ENCODE measurements at places on chromosomes 2 and 18.

- DNase-seq: no peak
Observed at GRCh38 chr2:182973441-182974352, 64.6 kb downstream of the NCKAP1 start.

- no peak for DNase-seq
Observed at GRCh38 chr2:164178835-164179465, 442.3 kb downstream of the GRB14 start.

- no peak for DNase-seq
Observed at GRCh38 chr2:26561918-26562810, 79.0 kb downstream of the CIB4 start.

DNA sequence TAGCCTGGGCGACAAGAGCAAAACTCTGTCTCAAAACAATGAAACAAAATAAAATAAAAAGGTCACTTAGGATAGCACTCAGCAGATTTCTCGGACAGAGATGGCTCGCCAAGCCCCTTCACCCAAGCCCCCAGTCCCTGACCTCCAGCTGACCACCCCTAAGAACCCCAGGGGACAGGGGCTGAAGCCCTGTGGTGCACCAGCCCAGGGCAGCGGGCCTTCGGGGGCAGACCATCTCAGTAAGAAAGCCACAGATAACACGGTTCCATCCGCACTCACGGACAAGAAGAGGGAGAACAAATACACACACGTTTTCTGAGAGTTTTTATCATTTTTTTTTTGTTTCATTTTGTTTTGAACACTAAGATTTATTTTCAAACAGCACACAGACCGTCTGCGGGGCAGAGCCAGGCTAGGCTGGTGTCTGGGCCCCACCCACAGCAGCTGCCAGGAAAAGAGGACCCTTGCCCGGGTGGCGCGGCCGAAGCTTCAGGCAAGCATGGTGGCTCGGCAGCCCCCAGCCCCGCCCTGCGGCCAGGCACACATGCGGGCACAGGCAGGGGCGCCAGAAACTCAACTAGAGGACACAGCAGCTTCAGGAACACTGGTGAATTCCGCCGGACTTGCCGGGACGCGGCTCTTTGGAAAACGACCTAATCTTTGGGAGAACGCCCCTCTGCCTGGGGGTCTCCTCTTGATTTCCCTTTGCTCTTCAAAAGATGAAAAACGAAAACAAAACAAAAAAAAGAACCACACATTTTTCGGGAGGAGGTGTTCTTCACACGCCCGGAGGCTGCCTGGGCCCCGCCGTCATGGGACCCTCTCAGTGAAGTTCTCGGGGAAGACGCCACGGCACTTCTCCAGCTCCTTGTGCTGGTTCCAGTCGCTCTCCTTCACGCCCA lies 59.0 kb downstream of the BIN1 start:
- no peak for DNase-seq

DNA sequence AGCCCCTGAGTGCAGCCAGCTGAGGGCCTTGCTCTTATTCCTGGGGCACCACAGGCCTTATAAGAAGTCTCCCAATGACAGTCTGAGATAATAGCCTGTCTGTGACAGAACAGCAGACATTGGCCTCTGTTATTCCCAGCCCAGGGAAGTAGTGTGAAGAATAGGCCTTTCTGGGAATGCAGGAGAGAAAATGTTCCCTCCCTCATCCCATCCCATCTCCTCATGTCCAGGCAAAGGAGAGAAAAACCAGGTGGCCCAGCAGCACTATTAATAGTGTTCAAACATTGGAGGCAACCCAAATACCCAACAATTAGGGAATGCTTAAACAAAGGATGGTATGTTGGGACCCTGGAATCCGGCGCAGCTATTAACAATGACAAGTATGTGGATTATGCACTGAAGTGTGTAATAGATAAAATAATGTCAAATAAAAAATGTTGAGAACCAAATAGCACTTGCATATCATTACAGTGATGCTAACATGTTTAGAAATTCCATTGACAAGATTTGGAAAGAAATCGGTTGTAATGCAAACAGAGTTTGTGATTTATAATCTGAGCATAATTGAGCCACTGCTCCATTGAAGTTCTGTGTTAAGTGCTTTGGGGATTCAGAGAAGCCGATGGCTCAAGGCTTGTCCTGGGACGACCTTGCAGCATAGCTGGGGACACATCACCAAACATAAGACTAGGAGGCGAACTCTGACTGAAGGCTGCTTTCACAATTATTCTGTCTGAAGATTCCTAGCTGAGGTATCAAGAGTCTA lies 69.3 kb downstream of the LBH start:
- DNase-seq: no peak

DNA sequence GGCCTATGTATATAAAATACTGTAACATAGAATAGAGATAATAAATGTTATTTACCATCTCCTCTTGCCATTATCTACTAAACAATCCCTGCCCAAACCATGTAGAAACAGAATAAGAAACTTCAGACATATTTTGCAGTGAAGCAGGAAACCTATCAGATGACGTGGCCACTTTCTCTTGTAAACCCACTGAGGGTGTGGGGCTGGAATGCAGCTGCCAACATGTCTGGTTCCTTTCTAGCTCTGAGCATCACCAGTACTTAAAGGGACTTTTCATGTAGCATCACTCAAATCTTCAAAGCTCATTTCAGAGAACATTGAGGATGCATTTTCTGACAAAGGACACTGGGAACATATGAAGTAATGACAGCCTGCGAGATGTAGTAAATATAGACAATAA lies 251.8 kb downstream of the LPIN1 start:
- no peak for DNase-seq

DNA sequence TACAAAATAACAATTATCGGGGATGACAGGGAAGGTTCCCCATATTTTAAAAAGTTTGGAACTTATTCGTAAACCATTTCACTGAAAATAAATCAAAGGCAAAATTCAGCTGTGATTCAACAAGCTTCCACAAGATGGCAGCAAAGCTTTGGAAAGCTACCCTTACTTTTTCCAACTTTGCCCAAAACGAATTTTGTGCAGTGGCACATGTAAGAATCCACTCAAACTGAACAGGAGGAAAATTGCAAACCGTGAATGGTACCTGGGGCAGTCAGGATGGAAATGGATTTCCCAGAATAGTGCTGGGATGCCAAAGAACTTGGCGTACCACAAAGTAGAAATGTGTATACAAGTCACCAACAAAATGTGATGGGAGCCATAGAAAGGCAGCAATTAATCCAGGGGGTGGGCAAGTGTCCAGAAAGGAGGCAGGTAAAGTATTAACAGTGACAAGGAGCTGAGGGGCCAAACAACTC lies 10.7 kb downstream of the RPL31 start:
- peak; percentile 50 for DNase-seq

DNA sequence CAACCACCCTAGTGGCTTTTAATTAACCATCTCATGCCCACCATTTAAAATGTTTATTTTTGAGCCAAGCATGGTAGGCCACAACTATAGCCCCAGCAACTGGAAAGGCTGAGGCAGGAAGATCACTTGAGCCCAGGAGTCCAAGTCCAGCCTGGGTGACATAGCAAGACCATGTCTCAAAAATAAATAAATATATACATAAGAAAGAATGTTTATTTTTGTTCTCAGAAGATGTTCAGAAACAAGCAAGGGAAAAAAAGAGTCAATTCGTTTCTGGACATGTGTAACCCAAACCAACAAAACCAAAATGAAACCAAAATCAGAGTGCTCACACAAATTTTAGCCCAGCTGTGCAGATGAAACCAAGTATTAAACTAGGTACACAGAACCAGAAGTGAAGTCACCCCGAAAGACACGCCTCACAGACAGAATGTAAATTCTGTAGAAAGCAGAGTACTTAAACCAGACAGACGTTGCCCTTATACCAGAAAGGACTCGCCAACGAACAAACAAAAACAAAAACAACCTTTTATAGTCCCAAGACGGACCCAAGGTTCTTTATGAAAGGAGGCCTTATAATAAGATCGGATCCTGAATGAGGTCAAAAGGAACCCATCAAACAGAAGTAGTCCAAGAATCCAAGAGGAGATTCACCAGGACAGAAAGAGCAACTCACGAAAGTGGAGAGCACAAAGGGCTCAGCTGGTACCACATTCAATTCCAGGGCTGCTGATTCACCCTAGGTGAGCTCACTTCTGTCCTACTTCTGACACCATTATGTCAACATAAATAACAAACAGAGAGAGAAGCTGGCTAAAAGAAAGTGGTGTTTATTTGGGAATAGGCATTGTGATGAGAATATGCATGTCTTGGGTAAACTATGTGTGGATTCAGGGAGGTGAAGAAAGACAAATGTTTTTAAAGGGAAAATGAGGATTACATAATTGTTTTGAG lies 31.8 kb upstream of the MTCL1 start:
- DNase-seq: no peak

GRCh38 chr2:142722569-142722968 lies 154.9 kb upstream of the KYNU start:
- DNase-seq: no peak

- DNase-seq: peak; percentile 49
Observed at GRCh38 chr2:169828141-169828811, 1.0 kb downstream of the UBR3 start.

DNA sequence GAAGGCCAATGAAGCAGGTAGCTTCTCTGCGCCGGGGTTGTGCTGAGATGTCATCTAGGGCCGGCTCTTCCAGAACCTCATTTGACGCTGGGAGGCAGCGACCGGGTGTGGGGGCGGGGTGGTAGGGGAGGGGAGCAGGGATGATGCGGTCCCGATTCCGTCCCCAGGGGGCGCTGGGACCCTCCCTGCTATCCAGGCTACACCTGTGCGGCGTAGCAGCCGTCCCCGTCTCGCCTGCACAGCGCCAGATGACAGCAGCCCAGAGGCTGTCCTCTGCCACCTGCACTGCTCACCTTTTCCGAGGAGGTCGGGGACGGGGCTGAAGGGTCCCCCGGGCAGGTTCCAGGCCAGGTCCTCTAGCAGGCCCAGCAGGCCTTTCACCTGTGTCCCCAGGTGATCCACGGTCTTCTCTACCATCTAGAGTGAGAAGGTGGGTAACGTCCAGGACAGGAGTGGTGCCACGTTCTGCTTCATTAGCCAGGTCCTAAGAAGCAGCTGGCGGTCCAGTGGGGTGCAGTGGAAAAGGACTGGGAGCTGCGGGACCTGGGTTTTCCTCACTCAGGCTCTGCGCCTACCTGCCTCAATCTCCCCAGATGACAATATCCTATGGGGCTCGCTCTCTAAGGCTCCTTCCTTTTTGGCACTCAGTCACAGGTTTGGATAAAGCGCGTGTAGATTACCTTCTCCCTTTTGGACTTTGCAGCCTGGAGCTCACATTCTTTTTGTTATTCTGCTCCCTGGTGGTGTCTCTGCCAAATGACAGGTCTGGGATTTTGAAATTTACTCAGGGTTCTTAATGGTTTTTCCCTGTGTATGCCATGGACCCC lies 56.0 kb upstream of the RAB6C start:
- DNase-seq: peak; percentile 57

DNA sequence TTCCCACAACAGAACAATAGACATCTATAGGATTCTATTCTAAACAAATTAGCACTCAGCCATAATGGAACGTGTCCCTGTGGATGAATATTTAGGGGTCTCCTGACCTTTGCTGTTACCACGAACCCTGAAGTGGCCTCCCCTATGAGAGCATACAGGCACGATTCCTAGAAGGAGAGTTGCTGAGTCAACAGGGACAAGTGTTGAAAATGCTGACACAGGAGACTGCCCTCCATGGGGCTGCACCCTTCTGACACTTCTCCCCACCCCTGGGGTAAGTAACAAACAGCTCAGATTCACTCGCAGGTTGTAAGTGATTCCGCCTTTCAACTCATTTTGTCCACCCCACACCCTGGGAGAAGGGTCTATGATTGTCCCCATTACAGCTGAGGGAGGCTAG lies 14.1 kb upstream of the STK25 start:
- no peak for DNase-seq

GRCh38 chr2:177598326-177599138 lies 206.0 kb downstream of the AGPS start:
- DNase-seq: peak; percentile 24

- no peak for DNase-seq
Observed at GRCh38 chr18:5890331-5891183, 4.8 kb downstream of the TMEM200C start.

- no peak for DNase-seq
Observed at GRCh38 chr2:8534729-8535468, 147.0 kb upstream of the ID2 start.

DNA sequence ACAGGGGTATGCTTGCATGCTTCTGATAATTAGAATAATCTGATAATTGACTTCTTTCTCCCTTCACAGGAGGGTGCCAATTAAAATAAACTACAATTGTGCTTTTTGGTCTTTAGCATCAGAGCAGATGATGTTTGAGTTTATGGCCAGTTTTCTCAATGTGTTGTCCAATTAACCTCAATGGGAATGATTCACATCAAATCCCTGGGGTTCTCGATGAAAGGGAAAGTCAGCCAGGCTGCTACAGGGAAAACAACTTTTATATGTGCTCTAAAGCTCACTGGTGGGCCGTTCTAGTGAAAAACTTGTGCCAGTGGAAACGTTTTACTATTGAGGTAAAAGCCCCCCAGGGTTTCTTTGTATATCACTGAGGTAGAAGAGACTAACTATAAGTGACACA lies 887.3 kb upstream of the CRIM1 start:
- no peak for DNase-seq

GRCh38 chr2:197205585-197206215 lies 104.9 kb downstream of the ANKRD44 start:
- DNase-seq: no peak

- no peak for DNase-seq
Observed at GRCh38 chr2:128726236-128726635, 407.6 kb upstream of the HS6ST1 start.

GRCh38 chr18:10060841-10061240 lies 147.0 kb downstream of the VAPA start:
- no peak for DNase-seq

DNA sequence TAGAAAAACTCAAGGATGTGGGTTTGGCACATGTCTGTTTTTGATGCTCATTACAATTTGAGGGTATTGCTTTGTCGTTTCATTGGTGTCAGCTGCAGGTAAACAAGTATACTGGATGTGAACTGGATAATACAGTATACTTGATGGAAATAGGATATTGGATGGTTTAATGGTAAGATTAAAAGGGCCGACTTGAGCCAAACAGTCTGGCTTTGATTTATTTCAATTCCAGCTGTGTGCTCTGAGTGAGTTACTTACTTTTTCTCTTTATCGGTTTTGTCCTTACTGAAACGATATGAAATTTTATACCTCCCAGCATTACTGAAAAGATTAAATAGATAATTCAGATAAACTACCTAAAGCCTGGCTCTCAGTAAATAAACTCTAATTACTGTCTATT lies 227.6 kb downstream of the ASXL3 start:
- no peak for DNase-seq

- DNase-seq: no peak
Observed at GRCh38 chr18:58758606-58759005, 87.3 kb downstream of the MALT1 start.

- peak; percentile 17 for DNase-seq
Observed at GRCh38 chr2:156803243-156803642, 367.1 kb downstream of the GPD2 start.

DNA sequence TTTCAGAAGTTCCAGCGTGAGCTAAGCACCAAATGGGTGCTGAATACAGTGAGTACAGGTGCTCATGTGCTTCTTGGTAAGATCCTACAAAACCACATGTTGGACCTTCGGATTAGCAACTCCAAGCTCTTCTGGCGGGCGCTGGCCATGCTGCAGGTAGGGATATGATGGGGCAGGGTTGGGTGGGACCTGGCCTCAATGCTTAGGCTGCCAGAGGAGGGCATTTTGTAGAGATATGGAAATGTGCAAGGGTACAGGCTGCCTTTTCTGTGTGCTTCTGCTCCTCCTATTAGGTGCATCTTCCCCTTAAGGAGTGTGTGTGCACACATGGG lies 22.1 kb downstream of the GCKR start:
- DNase-seq: no peak

Measured in HEK293T (cell line).